Amniotic epithelial cell (primary cell): ENCODE measurements at places on chromosomes 5 and 9.

DNA sequence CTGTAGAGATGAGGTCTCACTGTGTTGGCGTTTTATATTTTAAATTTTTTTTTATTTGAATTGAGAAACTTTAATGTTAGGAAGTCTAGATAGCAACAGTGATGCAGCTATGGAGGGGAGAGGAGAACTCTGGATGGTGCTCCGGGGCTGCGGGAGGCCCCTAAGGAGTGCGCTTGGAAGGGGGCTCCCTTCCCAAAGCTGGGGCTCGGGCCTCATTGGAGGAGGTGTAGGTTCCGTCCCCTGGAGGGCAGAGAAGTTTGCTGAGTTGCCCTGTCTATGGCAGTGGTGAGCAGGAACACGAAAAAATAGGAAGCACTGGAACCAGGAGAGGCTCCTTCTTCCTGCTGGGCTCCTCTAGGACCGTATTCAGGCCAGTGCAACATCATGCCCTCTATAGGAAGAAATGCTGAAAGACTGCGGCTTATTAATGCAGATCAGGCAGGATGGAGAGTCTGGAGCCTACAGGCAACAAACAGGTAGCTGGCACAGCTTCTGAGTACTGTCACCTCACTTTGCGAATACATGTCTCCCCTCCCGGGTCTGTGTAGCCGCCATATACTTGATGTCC, 16.1 kb downstream of the AHRR start:
- peak; percentile 48 for DNase-seq

DNA sequence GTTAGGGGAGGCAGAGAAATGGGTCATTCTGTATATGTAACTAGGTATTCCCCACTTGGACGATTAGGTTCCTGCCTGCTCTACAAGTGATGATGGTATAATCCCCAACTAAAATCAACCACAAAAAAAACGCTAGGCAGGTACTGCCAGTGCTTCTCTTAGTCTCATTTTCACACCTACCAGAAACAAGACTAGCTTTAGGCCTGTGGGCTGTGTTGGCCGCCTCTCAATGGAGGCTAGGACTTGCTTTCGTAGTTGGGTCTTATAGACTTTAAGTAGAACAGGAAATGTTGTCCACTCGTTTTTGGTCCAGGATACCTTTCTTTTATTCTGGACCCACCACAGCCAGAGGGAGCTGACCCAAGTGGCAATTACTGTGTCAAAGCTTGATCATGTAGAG, 111.8 kb downstream of the UNC13B start:
- DNase-seq: no peak

- DNase-seq: peak; percentile 96
Observed at GRCh38 chr9:105007143-105007542, 79.2 kb upstream of the ABCA1 start.

- peak; percentile 93 for DNase-seq
Observed at GRCh38 chr5:74316064-74316603, 324.4 kb downstream of the ENC1 start.

GRCh38 chr5:133938929-133939328, 29.5 kb downstream of the C5orf15 start:
- DNase-seq: no peak

- no peak for DNase-seq
Observed at GRCh38 chr9:117682955-117683710, 21.1 kb upstream of the TLR4 start.

GRCh38 chr5:107469485-107470294, 201.0 kb downstream of the EFNA5 start:
- DNase-seq: peak; percentile 97

DNA sequence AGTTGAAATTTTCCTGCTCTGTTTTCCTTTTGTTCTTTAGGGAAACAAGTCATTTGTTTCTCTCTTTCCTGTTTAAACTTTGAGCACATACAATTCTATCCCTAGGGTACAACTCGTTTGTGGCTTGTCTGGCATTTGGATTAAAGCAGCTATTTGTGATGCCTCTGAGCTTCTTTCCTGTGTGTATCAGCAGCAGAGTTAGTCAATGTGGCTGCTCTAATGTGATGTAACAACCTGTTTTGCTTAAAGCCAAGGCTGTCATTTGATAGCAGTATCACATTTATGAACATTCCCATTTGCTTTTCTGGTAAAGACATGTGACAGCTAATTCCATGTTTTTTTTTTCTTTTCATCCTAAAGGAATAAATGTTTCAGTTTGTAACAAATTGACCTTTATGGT, 314.3 kb upstream of the CHD1 start:
- peak; percentile 0 for DNase-seq

GRCh38 chr5:123868267-123868666, 356.3 kb downstream of the CSNK1G3 start:
- no peak for DNase-seq

- DNase-seq: peak; percentile 51
Observed at GRCh38 chr9:129172816-129173215, 5.2 kb downstream of the IER5L start.

GRCh38 chr9:81829195-81829882, 98.9 kb upstream of the SPATA31D4 start:
- peak; percentile 59 for DNase-seq

GRCh38 chr9:69157751-69158466, 16.2 kb upstream of the TJP2 start:
- DNase-seq: peak; percentile 86

DNA sequence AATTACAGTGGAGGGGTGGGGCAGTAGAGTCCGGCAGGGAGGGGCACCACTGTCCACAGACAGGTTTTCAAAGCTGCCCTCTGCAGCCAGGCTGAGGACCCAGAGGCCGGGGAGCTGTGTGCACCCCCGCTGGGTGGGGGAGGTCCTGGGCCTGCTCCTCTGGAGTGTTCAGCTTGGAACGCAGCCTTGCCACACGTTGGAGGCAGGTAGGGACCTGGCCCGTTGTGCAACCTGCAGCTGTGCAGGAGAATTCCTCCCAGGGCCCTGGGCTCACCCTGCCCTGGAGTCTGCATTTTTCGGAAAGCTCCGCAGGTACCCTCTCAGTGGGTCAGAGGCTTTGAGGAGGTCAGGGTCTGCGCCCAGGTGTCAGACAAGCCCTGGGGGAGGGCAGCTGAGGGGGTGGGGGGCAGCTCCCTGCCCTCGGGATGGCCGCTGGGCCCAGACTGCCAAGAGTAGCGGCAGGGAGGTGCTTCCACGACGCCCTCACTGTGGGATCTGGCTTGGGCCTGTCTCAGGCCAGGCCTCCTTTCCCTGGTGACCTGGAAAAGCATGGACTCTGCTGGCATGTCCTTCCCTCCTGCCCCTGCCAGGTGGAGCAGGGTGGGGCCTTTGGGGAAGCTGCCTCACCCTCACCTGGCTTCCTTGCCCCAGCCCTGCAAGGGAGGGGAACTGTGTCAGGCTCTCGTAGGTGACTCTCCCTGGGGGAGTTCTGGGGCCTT, 29.5 kb downstream of the RXRA start:
- no peak for DNase-seq

- DNase-seq: no peak
Observed at GRCh38 chr9:68577774-68578591, 37.3 kb upstream of the TMEM252 start.

GRCh38 chr5:140042643-140043507, at the start of gene NRG2:
NRG2 (minus strand) TSS chr5:140043299.
- no peak for DNase-seq

- DNase-seq: peak; percentile 56
Observed at GRCh38 chr9:21682981-21683380, 119.5 kb upstream of the MTAP start.

GRCh38 chr9:105418588-105419500, 29.0 kb upstream of the FSD1L start:
- DNase-seq: peak; percentile 38

DNA sequence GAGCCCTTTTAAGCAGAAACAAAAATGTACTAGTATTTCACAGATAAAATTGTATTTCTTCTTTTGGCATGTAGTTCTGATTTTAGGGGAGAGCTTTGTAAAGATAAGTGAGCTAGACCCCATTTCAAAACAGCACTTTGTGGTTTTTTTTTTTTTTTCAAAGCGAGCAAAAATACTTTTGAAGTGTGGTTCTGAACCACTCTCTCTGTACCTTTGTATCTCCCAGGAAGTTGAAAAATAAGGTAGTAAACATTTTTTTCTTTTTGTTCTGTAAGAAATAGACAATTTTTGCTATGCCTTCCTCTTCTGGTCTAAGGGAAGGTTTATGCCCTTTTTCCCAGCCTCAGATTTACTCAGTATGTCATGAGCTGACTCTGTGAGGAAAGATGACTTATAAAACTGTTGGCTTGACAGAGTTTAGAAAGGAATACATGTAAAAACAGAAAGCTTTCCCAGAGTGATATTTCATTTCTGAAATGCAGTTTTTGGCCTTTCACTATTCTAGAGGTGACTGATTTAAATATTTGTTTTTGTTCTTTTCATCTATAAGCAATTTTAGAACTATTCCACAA, 12.5 kb downstream of the ERCC6L2 start:
- no peak for DNase-seq

DNA sequence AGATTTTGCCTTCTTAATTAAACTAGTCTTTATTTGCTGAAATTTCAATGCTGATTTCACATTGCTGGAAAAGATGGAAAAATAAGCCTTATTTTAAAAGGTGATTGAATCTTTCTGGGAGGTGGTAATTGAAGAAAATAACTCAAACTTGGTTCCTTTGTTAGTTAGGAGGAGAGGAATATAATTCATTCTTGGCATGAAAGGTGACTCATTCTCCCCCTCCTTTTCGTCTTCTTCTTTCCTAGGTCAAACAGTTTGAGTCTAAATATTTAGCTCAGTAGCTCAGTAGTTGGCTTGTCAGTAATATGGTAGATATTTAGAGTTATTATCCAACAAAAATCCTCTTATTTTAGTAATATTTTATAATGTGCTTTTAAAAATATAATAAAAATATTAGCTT, 353.9 kb upstream of the MEF2C start:
- no peak for DNase-seq

- DNase-seq: no peak
Observed at GRCh38 chr5:112930082-112930344, 8.0 kb upstream of the REEP5 start.

GRCh38 chr9:113568081-113568435, 104.5 kb downstream of the RGS3 start:
- DNase-seq: no peak

DNA sequence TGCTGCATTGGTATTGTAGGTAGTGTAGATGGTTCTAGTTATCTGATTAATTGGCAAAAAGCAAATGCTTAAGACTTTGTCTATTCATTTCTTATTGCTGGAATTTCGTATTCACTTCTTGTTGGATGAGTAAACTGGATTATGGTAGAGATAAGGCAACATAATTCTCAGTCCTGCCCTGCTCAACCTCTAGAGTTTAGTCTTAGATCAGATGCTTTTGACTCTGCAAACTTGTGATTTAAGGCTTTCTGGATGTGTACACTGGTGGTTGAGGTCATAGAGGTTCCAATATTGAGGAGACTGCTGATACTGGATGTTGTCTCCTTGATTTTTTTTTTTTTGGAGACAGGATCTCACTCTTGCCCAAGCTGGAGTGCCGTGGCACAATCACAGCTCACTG, 35.0 kb downstream of the KIF2A start:
- DNase-seq: no peak

DNA sequence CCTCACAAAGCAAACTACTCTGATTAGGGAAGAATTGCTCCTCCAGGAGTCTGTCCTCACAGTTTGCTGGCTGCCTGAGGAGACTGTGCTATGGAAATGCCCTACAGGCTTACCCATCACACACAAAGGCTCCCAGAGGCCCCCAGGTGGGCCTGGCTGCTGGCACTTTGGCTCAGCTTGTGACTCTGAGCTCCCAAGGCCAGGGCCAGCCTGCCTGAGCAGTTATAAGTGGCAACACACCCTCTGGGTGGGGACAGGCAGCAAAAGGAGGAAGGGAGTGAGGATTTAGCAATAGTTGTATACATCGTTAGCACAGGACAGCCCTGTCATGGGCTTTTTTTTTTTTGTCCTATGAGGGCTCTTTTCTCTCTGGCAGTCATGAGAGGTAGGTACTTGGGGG, 103.5 kb downstream of the DAPK1 start:
- DNase-seq: no peak

- no peak for DNase-seq
Observed at GRCh38 chr9:36945999-36946398, 88.1 kb downstream of the PAX5 start.

DNA sequence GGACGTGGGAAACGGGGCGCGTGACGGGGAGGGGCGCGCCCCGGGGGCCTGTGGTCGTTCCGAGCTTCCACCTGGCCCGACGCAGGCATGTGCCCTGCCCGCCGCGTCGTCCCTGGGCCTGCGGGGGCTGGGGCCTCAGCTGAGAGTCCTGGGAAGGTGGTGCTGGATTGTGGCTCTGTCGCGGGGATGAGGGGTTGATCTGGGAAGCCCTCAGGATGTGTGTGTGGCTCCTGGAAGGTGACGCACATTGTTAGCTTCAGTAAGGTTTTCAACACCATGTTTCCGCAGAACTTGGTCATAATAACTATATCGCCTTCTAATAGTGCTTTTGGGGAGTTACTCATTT, 589.1 kb downstream of the MTRR start:
- peak; percentile 7 for DNase-seq

DNA sequence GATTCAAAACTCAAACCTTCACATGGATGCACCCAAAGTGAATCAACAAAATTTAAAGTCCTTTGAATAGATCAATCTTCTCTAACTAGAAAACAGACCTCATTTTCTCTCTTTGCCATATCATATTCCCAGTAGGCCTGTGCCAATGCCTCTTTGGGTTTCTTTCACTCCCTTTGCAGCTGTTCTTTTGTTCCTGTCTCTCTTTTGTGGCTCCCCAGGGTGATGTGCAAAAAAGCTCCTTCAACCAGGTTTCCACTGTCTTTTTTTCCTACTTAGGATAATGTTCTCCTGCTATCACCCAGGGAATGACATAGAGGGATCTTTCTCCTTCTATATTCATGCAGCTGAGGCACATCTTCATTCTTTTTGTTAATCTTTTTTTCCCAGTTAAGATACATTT, 54.6 kb downstream of the MARCHF3 start:
- DNase-seq: no peak

DNA sequence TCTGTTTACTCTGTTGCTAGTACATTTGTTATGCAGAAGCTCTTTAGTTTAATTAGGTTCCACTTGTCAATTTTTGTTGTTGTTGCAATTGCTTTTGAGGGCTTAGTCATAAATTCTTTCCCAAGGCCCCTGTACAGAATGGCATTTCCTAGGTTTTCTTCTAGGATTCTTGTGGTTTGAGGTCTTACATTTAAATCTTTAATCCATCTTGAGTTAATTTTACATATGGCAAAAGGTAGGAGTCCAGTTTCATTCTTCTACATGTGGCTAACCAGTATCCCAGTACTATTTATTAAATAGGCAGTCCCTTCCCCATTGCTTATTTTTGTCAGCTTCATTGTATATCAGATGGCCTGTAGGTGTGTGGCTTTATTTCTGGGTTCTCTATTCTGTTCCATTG, 792.4 kb downstream of the PTPRD start:
- DNase-seq: peak; percentile 54

GRCh38 chr5:10441992-10442435, 335 bp downstream of the ROPN1L start:
- peak; percentile 13 for DNase-seq

DNA sequence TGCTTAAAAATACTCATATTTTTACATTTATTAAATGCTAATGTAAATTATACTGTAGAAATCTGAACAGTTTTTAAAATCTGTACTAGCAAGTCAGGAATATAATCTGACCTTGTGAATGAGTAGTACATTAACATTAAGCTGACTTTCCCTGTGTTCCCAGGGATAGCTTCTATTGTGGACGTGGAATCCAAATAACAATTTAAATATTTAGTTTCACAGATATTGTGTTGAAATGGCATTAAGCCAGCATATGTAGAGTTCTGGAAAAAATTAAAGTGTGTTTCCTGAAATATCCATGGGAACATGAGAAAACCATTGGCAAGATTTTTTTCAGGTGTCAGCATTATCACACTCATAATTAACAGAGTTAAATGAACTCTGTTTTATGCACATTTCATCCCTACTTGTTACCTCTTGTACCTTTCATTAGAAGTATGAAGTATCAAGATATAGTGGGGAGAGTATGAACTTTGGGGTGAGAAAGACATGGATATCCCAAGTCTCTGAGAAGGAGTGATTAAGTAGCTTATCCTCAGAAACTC, 5.7 kb downstream of the RABGAP1 start:
- no peak for DNase-seq
